ENCODE measurements at places on chromosomes 16 and 17.

- DNase-seq, result peak; percentile 19
Observed at GRCh38 chr17:36463916-36464764, 22.3 kb upstream of the ZNHIT3 start.

GRCh38 chr16:82093666-82094300 lies 58.7 kb downstream of the HSD17B2 start:
- no peak for DNase-seq

- DNase-seq, result no peak
Observed at GRCh38 chr17:1492249-1493206, at the start of gene MYO1C. Gene MYO1C (minus strand): TSS chr17:1492686. CDS start chr17:1492487, 199 bp downstream.

GRCh38 chr17:31052187-31052889 lies 42.4 kb upstream of the NF1 start:
- peak; percentile 23 for DNase-seq

DNA sequence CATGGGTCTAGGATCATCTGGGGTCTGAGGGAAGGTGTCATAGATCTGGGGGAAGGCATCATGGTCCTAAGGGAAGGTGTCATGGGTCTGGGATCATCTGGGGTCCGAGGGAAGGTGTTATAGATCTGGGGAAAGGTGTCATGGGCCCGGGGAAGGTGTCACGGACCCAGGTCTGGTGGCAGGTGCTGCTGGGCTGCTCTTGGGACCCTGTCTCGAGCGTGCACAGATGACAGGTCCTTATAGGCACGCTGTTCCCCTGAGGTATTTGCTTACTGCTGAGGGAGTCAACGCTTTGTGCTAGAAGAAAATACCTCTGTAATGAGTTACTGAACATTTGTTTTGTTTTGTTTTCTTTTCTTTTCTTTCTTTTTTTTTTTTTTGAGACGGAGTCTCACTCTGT lies 1.4 kb downstream of the RAB40C start:
- no peak for DNase-seq

GRCh38 chr17:917391-917811 lies 62.2 kb downstream of the NXN start:
- DNase-seq, result no peak

GRCh38 chr16:51762081-51762996 lies 611.3 kb upstream of the SALL1 start:
- no peak for DNase-seq

DNA sequence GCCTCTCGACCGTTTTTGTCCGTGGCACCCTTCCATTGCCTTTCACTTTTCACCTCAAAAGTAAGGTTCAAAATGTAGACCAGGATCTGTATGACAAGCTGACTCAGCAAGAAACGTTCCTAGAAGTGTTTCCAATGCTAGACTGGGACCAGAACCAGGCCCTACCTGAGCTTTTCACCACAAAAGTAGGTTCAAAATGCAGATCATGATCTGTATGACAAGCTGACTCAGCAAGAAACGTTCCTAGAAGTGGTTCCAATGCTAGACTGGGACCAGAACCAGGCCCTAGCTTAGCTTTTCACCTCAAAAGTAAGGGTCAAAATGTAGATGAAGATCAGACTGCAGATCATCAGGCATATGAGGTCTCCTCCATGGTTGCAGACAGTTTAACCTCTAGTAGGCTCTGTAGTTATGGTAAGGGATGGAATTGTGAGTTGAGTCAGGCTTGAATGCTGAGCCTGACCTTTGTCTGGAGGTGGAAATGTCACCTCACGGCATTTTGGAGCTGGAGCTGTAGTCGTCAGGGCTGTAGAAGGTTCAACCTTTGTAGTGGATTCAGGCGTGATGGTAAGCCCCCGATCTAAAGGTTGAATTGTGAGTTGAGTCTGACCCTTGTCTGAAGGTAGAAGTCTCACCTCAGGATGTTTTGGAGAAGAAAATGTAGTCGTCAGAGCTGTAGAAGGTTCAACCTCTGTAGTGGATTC lies 50.2 kb upstream of the TMEM97 start:
- no peak for DNase-seq

- no peak for DNase-seq
Observed at GRCh38 chr17:80644536-80644935, 99.9 kb downstream of the RPTOR start.

- no peak for DNase-seq
Observed at GRCh38 chr16:85407-85782, 7.4 kb downstream of the MPG start.

- DNase-seq, result no peak
Observed at GRCh38 chr17:32835291-32835761, 41.6 kb downstream of the MYO1D start.

DNA sequence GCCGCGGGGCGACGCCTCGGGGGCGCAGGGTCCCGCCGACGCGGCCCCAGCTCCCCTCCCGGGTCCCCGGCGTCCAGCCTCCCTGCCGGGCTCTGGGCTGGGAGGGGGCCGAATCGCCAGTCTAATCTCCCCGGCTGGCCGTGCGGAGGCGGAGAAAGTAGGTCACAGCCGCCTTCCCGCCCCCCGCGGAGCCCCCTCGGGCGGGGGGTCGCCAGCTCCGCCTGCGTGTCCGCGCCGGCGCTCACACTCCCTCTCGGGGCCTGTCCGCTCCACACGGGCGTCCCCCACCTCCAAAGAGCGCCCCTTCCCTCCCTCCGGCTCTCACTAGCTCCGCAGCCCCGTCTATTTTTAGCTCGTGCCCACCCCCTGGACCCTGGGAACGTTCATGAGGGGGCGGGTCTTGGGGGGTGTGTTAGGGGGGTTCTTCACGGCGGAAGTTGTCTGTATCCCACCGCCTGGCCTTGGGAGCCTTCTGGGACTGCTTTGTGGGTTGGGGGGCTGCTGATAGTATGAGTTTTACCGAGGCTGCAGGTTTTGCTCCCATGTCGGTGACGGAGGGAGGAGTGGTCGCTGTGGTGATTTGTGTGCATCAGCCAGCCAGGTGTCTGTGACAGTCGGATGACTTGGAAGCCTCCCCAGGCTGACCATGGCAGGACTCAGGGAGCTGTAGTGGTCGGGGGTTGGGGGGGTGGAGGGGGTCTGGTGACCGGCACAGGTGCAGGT lies 1.1 kb downstream of the ATP1B2 start:
- no peak for DNase-seq

DNA sequence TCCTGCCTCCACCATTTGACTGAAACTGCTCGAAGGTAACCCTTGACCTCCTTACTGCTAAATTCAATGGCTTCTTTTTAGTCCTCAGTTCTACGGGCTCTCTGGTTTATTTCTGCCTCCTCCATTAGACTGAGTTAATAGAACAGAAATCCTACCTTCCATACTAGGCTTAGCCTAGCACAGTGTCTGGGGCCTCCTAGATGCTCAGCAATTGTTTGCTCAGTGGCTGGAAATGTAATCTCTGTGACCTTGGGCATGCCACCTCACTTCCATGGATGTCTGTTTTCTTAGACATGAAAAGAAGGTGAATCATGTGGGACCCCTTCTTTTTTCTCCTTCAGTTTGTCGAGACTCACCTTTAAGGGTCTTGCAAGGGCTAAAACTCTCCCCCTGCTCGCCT lies 19.7 kb downstream of the NXPH3 start:
- no peak for DNase-seq

All from CD4-positive, alpha-beta T cell treated with Interferon gamma for 1 hour (primary cell).